ENCODE measurements at places on chromosomes 2 and 18.

GRCh38 chr18:14098428-14098827 lies 33.8 kb downstream of the ZNF519 start:
- DNase-seq = no peak

GRCh38 chr2:210356944-210357343 lies 42.0 kb upstream of the MYL1 start:
- no peak for DNase-seq

DNA sequence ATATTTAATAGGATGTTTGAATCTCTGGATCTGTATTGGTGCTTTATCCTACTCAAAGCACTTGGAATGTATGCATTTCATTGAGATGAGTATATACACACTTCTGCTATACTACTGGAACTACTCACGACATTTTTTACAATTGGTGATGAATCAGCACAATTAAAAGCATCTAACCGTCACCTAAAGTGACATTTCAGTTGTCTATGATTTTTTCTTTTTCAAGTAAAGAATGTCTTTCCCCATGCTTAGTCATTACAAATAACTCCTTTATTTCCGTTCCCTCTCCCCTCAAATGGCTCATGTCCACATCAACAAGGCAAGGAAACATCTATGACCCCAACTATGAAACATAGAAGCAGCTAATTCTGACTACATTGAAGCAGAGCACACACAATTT lies 77.3 kb downstream of the CLIP4 start:
- DNase-seq = no peak

GRCh38 chr2:29742656-29743055 lies 178.7 kb downstream of the ALK start:
- no peak for DNase-seq

DNA sequence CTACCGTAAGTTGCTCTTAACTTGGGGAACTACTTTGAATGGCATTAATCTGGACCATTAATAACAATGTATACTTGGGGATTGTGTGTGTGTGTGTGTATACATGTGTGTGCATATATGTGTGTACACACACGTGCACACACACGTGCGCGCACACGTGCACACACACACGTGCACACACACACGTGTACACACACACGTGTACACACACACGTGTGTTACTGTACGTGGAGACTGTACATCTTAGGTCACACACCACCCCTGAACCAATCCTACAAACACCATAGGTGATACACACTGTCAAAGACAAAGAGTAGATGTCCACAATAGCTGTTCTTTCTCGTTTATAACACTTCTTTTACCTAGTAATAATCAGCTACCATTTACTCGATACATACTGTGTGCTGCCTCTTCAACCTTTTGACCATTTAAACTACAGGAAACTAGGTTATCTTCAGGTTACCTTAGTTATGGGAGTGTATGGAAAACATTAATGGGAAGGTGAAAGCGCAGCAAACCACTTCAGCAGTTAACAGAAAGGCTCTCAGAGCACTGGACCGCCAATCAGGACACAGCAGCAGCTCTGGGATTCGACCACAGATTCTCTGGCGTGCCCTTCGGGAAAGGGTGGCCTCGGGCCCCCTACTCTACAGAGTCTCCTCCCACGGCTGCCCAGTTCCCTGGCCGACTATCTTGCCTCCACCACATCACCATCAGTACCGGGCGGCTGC lies 894 bp upstream of the GCC2 start:
- DNase-seq = no peak

DNA sequence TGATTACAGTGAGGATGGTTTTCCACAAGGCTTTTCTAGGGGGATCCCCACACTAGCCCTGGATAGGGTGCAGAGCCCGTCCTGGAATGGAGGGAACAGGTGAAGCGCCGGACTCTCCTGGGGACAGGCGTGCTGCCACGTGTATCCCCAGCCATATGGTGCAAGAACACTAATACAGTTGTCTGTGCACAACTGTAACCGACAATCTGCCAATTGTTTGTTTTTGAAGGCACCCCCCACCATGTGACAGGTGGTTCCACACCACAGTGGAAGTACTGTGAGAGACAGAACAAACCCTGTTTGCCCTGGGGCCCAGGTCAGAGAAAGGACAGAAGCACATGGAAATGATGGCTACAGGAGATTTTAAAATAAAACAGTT lies 52.9 kb downstream of the MYCN start:
- DNase-seq = no peak

- DNase-seq = no peak
Observed at GRCh38 chr18:23894661-23895175, 119.8 kb upstream of the TTC39C start.

- DNase-seq = no peak
Observed at GRCh38 chr18:25140124-25140961, 211.6 kb downstream of the ZNF521 start.

DNA sequence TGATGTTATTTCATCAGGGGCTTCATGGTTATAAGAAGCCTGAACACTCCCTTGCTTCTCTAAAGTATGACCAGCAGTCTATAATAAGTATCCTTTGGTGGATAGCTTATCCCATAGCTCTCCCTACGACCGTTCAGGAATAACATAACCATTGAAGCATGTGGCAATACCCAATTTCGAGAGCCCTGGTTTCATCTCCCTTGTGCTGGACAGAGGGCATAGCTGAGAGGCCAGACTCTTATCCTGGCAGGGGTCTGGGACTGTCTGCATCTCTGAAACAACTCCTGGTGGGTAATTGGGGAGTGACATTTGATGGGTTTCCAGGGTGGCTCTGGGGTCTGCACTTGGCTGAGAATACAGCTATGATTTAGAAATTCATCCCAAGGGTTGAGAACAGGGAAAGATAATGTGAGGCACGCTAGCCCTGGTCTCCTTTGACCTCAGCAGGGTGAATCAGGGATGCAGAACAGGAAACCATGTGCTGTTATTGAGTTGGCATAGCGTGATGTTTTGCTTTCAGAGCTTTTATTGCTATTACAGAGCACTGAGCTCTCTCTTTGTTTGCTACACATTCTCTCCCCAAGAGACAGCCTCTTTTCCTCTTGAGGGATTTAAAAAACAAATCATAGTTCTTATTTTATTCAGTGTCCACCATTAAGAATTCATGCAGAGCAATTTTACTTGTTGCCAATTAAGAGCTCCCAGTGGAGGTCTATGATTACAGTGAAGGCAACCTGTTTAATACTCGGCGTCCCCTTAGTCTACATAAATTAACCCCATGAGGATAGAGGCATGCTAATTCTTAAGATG lies 274.5 kb downstream of the NCKAP5 start:
- no peak for DNase-seq

- no peak for DNase-seq
Observed at GRCh38 chr2:236748385-236748784, 178.8 kb downstream of the ACKR3 start.

- no peak for DNase-seq
Observed at GRCh38 chr18:75110311-75110710, 98.6 kb downstream of the PTGR3 start.

Data from CD8-positive, alpha-beta memory T cell (primary cell).